ENCODE measurements at places on chromosomes 16 and 17. TPM values are rescaled to one million over a fixed set of nuclear protein-coding genes. Genes with fewer than 3 reads are reported as not detected.

GRAPL gene
- 66.6 TPM for total RNA-seq

TBC1D24 gene
- total RNA-seq: 13.2 TPM

MYO15B gene
- 292 TPM for total RNA-seq

TNK1 gene
- 5.9 TPM for total RNA-seq

ZNF48 gene
- 10.0 TPM for total RNA-seq

HID1 gene
- 37.9 TPM for total RNA-seq

MRM1 gene
- 5.4 TPM for total RNA-seq

TMED6 gene
- 1.7 TPM for total RNA-seq

DPEP1 gene
- 0.57 TPM for total RNA-seq

NTN3 gene
- total RNA-seq: 0.23 TPM

DNA sequence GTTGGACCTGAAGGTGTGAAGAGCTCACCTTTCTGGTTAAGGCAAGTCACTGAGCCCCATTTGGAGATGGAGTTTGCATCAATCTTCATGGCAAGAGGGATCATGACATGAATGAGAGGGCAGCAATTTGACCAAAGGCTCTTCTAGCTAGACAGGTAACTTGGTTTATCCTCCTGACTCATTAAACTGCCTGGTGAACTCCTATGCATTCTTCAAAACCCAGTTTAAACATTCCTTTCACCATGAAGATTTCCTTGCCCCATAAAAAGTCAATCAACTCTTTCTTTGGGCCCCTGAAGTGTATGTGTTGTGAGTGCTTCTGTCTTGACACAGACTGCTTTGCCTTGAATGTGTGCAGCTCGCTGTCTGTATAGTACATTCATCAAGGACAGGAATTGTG lies 120.0 kb upstream of the FOXF1 start:
- no peak for DNase-seq

GRCh38 chr16:85653290-85653891 lies 35.4 kb downstream of the GINS2 start:
- DNase-seq: no peak

GRCh38 chr17:47649972-47650524 lies 329 bp downstream of the KPNB1 start:
- peak; percentile 91 for DNase-seq

- no peak for DNase-seq
Observed at GRCh38 chr17:10777131-10777807, 26.6 kb downstream of the TMEM238L start.

- DNase-seq: no peak
Observed at GRCh38 chr17:77427391-77427991, 286.7 kb downstream of the SEC14L1 start.

DNA sequence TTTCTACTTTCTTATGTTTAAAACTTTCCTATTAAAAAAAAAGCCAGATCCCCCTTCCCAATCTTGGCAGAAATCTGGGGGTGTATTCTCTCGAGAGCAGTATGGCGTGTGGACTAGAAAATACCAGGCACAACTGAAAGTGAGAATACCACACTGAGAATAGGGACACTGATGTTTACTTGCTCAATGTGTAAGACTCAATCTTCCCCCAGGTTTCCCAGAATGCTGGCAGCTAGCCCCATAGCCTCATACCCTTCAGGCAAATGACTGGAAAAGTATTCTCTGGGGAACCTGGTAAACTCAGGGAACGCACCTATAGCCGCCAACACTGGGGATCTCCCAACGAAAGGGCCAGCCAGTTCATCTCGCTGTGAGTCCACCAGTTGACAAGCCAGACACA lies 15.3 kb downstream of the ZZEF1 start:
- DNase-seq: no peak

DNA sequence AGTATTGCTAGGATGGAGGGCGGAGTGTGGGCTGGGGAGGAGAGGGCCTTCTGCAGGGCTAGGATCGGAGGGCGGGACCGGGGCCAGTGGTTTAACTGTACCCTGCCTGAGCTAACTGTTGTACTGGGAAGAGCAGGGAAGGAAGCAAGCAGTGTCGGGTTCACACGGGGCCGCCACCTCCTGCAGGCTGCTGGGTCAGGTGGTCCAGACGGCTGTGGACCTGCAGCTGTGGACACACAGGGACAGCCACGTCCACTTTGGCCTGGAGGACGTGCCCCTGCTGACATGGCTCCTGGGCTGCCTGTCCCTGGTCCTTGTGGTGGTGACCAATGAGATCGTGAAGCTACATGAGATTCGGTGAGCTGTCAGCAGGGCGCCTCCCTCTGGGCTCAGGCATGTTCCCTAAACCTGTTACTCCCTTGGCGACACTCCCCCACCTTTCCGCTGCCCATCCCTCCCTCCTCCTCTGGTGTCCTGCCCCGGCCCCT lies 16.6 kb downstream of the CASKIN2 start:
- peak; percentile 71 for DNase-seq

DNA sequence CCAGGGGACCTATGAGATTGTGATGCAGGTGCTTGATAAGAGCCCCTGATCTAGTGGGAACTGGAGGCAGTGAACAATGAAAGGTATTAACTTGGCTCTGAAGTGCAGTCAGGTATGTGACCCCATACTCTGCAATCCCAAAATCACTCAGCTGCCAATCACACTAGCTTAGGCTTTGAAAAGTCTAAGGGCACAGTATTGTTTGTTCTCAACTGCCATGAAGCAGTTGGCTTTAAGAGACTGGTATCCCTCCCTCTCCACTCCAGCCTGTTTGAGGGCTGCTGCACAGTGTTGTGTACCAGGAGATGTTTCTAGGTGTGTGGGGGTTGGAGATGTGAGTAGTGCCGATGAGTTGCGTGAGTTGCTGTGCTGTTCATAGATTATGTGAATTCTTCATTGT lies 2.4 kb downstream of the YPEL2 start:
- peak; percentile 7 for DNase-seq

DNA sequence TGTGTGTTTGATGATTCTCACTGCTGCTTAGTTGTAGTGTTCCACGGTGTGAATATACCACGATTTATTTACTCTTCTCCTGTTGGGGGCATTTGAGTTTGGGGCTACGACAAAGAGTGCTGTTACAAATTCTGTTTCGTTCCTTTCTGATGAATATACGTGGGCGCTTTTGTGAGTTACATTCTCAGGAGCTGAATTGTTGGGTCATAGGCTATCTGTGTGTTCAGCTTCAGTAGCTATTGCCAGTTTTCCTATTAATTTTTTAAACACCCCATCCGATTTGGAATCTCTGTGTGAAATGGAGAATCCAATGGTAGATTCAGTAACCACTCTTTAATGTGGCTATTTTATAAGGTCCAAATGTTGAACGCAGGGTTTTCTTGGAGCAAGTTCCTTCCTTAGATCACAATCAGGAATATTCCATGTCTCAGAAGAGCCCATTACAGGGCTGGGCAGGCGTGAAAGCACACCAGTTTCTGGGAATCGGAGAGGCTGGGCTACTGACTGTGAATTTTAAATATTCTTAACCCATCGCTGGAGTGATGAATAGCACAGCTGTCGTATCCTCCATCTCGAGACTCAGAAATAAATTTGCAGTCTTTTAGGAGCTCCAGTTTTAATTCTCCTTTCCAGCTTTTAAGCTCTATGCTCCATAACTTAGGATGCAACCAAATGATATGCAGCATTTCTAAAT lies 115.9 kb downstream of the PITPNC1 start:
- DNase-seq: no peak

DNA sequence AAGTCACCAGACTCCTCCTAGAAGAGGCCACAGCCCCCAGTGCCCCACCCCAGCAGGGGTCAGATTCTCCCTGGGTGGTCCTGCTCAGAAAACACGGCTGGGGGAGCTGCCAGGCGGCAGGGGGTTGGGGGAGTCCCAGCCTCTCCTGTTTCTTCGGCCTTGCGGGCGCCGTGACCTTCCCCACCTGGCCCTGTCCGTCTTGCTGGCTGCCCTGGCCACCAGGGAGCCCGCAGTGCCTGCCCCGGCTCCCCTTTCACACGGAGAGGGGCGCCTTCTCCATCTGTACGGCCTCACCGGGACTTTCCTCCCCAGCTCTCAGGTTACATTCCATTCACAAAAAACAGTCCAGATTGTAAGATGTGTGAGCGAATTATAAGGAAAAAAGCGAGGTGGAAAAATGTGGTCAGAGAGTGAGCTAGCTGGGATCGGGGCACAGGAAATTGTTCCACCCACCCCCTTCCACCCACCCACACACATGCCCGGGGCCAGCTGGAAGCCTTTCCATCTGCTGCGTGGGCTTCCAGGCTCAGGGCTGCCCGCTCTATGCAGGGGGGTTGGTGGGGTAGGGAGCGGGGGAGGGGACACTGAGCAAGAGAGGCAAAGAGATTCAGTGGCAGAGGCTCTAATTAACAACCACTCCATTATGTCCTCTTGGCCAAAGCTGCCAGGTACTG lies 14.6 kb upstream of the CIBAR2 start:
- no peak for DNase-seq

DNA sequence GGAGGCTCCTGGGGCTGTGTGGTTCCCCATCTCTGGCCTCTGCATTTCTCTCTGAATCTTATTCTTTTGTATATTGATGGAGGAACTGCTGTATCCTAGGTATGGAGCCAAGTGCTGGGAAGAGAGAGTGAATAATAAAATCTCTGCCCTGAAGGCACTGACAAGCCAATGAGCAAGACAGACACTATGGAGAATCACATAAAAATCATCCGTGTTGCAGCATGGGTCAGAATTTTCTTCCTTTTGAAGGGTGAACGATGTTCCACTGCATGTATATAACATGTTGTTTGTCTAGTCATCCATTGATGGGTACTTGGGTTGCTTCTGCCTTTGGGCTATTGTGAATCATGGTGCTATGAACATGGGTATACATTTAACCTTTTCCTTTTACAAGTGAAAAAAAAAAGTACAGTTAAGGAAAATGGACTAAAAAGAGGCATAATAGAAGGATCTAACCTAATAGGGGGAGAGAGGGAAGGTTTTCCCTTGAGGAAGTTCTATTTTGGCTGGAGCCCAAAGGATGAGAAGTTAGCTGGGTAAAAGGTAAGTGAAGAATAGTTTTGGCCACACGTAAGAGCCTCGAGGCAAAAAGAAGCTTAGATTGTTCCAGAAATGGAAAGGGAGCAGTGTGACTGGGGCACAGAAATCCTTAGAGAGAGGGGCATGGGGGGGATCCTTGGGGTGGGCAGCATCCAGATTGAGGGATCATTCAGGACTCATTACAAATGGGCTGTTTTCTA lies 32.3 kb upstream of the GNA13 start:
- DNase-seq: no peak

- peak; percentile 72 for DNase-seq
Observed at GRCh38 chr17:6556121-6557039, at the start of gene PITPNM3. TSS of gene PITPNM3 (minus strand) at chr17:6556555. CDS start at chr17:6556406, 149 bp downstream.

DNA sequence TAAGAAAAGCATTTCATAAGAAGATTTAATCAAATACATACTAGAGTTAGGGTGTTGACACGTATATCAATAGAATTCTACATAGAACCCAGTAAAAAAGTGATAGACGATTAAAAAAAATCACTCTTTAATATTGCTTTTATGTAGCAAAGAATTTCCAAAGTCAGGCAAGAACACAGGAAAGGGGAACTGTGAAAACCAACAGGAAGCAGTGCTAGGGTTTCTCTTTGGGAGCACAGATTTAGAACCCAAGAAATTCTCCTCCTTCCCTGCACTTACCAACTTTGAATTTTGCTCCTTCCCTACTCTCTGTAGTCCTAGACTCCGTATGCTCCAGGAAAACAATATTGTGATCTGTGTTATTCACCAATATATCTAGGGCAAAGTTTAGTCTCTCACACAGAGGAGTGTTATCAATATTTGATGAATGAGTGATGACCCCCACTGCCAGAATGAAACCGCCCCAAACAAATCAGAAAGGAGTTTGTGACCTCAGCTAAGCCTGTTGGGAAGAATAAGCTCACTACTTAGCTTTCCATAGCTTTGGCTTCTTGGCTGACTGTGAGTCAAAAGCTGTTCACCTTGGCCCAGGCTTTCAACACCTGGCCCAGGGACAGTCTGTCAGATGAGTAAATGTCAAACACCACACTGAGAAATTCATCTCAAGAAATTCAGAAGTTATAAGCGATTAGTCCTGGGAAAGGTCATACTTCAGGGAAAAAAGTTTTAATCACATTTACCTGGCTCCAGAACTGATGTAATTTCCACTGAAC lies 8.6 kb downstream of the RFWD3 start:
- no peak for DNase-seq

- DNase-seq: no peak
Observed at GRCh38 chr16:67764158-67764667, 42.1 kb downstream of the RANBP10 start.

DNA sequence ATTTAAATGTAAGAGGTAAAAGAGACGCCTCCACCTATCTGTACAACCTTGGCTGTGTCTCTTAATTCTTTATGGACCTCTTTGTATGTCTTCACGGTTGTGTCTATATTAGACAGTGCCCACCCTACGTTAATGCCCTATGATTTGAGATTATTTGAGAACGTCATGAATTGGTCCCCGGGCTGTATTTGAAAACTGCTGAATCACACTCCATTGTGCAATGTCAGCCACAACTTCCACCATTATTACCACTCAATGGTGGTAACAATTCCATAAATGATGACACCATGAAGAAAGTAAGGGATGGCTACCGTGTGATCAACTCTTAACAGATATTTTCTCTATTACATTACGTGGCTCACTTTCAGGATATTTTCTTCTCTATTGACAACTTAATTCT lies 182.4 kb upstream of the RBFOX1 start:
- DNase-seq: no peak

DNA sequence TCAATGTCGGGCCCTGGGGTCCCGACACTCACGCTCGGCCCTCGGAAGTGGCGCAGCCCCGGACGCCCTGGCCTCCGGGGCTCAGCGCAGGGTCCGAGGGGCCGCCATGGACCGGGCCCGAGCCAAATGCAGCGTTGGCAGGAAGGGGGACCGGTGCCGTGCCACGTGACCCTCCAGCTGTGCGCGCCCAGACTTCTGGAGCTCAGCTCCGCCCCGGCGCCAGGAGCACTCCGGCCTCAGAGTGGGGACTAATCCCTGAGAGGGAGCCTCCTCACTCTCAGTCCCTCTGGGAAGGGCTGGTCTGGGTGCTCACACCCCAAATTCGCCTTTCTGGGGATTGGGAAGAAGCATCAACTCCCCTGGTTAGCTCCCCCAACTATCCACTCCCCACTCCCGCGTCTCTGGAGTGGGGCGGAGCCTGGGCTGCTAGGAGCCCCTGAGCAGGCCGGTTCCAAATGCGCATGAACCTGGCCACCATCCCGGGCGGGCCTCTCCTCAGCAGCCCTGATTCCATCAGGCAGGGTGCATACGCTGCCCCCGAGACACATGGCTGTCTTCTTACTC lies at the start of gene B3GNT9:
Gene B3GNT9, minus strand, starts transcription at position 166 of the 564 bp plus-strand sequence. CDS start 513 bp downstream, outside the sequence.
- peak; percentile 86 for DNase-seq

GRCh38 chr17:51710634-51710979 lies 447.9 kb downstream of the CA10 start:
- no peak for DNase-seq

DNA sequence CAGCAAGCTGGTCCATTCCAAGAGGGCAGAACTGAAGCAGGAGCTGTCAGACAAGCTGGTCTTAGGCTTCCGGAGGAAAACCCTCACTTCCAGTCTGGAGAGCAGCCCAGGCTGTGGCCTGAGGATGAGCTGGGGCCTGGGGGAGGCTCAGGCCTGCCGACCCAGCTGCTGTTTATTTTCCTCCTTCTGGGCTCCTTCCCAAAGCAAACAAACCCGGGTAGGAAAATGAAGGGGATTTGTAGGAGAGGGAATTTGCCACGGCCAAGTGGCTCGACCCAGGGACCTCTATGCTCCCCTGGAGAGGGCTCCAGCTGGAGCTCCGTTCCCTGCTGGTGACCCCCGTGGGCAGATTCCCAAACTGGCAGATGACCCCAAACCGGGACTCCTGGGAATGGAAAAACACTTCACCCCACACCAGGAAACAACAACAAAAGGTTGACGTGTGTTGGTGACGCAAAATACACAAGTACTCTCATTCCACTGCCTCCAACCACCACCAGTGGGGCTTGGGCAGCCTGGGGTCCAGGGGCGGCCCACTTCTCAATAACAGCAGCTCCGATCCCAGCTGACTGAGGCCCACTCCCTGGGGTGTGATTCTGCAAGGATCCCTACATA lies 8.8 kb downstream of the JUP start:
- DNase-seq: no peak

- DNase-seq: no peak
Observed at GRCh38 chr17:39115135-39115534, 36.3 kb downstream of the PLXDC1 start.

All from spleen (tissue), 13 donors.